ENCODE measurements at places on chromosomes 7 and 10.
A peak's percentile ranks its signal among the peaks of the same experiment; 100 is the strongest.

DNA sequence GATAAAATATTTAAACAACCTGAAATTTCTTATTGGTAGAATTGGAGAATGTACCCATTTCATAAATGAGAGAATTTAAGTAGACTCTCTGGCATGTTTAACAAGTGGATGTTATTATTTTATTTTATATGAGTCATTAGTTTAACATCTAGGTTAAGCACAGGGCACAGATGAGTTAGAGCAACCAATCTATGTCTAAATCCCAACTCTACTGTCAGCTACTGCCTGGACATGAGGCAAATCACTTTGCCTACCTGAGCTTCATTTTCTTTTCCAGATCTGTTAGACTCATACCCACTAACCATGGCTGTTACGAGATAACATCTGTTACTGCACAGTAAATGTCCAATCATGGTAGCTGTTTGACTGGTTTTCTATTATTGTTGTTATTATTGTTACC lies 251.1 kb downstream of the INHBA start:
- no peak for DNase-seq

GRCh38 chr7:73703757-73704639 lies 15.5 kb downstream of the STX1A start:
- no peak for DNase-seq

DNA sequence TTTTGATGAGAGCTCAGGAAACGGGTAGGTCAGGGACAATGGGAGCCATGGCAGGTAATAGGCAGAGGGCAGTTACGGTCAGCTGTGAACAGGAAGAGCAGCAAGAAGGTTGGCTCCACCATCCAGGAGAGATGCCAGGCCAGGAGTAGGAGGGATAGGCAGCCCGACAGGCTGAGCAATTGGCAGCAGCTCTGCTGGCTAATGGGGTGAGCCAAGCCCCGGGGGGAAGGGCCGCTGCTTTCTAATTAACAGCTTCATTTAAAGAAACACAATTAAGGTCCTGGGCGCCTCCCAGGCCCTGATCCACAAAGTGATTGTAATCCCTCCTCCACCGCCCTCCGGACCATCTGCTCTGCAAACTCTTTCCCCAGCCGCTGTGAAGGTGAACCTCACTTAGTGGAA lies 23.7 kb downstream of the SH2B2 start:
- DNase-seq, result peak; percentile 73

- no peak for DNase-seq
Measured at GRCh38 chr10:132104471-132105301, 38.9 kb downstream of the JAKMIP3 start.

- no peak for DNase-seq
Measured at GRCh38 chr7:110922906-110923305, 168.0 kb upstream of the LRRN3 start.

- no peak for DNase-seq
Measured at GRCh38 chr10:69641261-69641980, 11.4 kb downstream of the FAM241B start.

- no peak for DNase-seq
Measured at GRCh38 chr7:8579661-8580194, 146.3 kb downstream of the NXPH1 start.

GRCh38 chr10:44955413-44956070 lies 4.1 kb upstream of the RASSF4 start:
- DNase-seq, result no peak

DNA sequence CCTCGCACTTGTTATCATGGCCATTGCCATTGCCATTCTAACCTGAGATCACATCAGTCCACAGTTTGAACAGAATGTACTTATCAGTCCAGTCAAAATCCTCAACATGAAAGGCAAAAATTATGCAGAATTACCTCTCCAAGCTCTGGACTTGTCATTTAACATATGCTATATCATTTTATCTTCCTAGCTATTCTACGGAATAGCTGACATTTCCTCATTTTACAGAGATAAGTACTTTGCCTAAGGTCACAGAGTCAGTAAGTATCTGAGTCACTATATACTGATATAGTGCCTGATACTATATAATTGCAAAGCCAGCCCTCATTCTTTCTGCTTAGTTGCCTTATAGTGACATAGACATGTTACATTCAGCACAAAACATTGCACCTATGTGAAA lies 456.9 kb upstream of the GHITM start:
- DNase-seq, result no peak

- DNase-seq, result no peak
Measured at GRCh38 chr7:143355450-143356385, 6.8 kb downstream of the FAM131B start.

- peak; percentile 44 for DNase-seq
Measured at GRCh38 chr10:86313621-86314041, 53.0 kb downstream of the GRID1 start.

DNA sequence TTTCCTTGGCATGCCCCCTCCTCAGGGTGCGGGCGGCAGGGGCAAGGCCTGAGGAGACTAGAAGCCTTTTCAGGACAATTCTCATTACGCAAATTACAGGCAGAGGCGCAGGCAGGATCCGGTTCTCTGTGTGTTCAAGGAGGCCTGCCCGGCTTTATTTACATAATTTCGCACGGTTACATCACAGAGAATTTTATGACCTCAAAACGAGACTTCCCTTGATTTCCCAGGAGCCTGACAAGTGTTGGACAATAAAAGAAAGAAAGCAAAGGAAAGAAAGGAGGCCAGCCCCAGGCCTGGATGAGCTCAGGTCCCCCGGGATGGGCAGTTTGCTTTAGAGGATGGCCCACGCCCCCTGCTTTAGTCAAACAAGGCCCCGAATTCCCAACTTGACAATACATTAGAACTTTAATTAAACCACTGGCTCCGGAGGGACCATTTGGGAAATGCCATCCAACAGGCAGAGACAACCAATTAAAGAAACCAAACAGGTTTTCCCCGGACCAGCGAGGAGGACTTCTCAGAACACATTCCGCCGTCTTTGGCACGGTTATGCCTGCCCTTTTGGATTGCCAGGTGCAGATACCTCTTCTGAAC lies 2.9 kb downstream of the MNX1 start:
- DNase-seq, result no peak

DNA sequence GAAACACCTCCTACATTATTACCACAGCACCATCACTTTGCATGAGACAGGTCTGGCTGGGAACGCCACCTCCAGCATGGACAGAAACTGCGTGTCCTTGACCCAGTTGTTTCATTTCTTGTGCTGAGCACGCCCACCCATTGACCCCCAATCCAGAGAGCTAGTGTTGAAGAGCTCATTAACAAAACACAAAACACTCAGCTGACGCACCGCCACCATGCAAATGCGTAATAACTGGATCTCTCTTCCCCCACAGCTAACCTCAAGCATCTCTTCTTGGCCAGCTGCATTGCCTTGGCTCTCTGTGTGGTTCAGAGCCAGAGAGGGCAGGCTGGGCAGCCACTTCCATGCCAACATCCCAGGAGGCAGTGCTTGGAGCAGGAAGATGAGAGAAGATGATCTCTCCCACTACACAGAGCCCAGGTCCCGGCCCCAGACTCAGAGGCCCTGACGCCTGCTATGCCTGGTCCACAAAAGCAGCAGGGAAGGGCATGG lies 173.5 kb downstream of the PLXNA4 start:
- DNase-seq, result no peak

GRCh38 chr10:92969151-92969550 lies 91.4 kb upstream of the CYP26C1 start:
- no peak for DNase-seq

DNA sequence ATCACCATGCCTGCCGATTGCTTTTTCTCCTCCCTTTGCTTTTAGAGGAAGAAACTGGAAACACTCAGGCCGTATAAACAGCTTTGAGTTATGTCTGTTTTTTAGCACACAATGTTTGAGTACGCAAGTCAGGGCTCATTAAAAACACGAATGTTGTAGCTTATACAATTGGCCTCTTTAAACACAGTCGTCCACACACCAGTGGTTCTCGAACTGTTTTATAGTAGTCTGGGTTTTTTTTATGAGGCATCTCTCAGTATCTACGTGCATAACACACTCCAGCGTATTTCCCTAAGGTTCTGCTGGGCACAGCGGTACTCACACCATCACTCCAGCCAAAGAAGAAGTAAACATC lies 13.4 kb upstream of the CARD11 start:
- DNase-seq, result no peak

DNA sequence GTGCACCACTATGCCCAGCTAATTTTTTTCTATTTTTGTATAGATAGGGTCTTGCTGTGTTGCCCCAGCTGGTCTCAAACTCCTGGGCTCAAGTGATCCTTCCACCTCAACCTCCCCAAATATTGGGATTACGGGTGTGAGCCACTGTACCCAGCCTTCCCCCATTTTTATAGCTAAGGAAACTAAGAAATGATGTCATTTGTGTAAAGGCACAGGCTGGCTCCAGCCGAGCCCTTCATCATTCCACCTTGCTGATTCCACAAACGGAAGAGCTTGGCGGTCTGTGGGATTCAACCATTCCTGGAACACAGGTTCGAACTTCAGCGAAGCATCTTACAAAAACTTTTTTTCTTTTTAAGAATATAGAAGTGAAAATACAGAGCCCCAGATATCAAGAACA lies 14.4 kb downstream of the SMURF1 start:
- no peak for DNase-seq

DNA sequence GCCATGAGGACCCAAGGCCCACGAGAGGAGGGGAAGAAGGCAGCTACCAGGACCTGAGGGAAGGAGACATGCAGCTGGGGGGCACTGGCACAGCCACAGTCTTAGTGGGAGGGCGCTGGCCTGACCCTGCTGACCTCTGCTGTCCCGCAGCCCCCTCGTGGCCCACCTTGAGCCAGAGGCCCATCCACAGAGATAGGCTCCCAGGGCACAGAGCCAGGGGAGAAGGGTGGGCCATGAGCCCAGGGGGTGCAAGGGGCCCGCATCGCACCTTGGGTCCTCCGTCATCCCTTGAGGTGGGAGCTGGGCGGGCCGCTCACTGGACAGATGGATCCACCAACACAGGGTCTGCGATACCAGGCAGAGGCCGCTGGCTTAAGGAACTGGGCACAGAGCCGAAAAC lies 387.7 kb upstream of the PFKP start:
- no peak for DNase-seq

DNA sequence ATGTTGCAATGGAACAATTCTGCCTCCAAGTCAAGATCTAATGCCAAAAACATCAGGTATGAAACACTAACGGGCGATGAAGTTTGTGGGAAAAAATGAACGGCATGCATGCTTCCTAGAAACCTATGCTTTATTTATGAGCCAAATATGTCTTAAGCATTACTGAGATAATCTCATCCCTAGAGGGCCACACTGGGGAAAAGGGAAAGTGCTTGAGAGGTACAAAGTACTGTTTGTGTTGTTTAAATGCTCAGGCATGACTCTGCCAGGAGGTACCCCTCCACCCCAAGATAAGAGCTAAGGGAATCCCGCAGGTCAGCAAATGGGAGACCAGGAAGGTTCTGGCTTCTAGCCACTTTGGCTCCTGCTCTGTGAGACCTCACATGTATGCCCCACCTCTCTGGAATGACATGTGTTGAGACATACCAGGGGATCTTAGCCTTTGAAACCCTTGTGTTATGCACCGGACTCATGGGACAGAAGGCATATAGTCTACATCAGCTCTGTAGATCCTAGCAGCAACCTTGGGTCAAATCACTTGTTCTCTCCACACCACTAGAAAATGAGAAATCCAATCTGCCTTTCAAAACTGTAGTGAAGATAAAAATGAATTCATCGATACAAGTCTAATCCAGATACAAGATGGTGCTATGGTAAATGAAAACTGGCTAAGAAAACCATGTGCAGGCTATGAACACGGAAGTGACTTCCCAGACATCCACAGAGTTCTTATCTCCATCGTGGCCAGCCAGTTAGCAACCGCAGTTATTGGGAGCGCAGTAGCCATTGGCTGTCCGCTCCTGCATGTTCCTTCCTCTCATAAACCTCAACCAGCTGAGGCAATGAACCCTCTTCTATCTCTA lies 61.0 kb downstream of the CREB3L2 start:
- no peak for DNase-seq

DNA sequence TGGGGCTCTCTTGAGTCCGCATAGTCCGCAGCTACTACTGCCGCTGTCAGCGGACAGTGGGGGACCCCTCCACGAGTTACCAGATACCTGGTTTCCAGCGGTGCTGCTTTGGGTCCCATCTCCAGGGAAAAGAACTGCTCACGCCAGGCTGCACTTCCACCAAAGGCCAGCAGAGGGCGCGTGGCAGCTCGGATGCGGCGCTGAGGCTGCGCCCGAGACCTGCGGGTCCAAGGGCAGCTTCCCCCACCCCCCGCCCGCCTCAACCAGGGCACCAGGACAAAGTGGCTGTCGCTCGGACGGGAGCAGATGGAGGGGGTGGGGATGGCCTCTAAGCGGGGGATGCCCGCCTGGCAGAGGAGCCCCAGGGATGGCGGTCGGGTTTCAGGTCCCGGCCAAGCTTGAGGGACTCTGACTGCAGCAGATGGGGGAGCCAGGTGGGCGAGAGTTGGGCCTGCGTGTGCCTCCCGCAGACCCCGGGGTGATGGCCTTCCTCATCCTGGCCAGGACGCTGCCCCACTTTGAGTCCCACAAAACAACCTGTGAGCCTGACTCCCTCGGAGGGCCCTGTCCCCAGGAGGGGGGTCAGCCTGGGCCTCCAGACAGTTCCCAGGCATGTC lies 23.8 kb upstream of the ZNF735 start:
- DNase-seq, result no peak

GRCh38 chr7:9719721-9720120 lies 1254.0 kb upstream of the PHF14 start:
- no peak for DNase-seq

DNA sequence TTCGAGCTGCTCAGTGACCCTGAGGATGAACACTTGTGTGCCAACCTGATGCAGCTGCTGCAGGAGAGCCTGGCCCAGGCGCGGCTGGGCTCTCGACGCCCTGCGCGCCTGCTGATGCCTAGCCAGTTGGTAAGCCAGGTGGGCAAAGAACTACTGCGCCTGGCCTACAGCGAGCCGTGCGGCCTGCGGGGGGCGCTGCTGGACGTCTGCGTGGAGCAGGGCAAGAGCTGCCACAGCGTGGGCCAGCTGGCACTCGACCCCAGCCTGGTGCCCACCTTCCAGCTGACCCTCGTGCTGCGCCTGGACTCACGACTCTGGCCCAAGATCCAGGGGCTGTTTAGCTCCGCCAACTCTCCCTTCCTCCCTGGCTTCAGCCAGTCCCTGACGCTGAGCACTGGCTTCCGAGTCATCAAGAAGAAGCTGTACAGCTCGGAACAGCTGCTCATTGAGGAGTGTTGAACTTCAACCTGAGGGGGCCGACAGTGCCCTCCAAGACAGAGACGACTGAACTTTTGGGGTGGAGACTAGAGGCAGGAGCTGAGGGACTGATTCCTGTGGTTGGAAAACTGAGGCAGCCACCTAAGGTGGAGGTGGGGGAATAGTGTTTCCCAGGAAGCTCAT lies 1.1 kb downstream of the DDIT4 start:
- peak; percentile 66 for DNase-seq

DNA sequence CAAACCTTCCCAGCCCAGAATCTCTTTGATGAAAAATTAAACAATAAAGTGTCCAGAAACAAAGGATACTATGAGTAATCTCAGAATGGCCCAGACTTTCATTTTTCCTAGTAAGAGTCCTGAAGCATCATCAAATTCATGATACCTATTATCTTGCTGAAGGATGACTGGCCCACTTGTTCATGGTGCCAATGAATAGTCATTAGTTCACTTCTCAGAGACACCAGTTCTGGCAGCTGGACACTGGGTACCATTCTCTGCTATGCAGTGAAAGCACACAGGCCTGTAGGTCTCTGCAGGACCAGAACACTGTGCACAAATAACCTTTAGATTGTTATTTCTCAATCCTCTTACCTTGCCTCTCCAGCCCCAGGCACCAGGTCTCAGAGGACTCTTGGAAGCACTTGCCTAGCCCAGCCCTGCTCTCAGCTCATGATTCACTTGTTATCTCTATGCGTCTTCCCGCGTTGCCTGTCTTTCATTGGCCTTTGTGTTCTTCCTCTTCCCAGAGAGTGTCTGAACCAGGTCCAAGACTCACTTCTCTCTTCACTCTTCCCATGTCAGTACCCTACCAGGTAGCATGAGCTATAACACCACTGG lies 98.1 kb upstream of the AGBL3 start:
- no peak for DNase-seq
